ENCODE measurements at places on chromosomes 2 and 18.

GRCh38 chr2:17254421-17254820 lies 263.8 kb downstream of the RAD51AP2 start:
- DNase-seq, result no peak

GRCh38 chr18:36321658-36322407 lies 24.3 kb downstream of the FHOD3 start:
- no peak for DNase-seq

GRCh38 chr2:237672731-237673129 lies 45.3 kb downstream of the LRRFIP1 start:
- DNase-seq, result no peak

DNA sequence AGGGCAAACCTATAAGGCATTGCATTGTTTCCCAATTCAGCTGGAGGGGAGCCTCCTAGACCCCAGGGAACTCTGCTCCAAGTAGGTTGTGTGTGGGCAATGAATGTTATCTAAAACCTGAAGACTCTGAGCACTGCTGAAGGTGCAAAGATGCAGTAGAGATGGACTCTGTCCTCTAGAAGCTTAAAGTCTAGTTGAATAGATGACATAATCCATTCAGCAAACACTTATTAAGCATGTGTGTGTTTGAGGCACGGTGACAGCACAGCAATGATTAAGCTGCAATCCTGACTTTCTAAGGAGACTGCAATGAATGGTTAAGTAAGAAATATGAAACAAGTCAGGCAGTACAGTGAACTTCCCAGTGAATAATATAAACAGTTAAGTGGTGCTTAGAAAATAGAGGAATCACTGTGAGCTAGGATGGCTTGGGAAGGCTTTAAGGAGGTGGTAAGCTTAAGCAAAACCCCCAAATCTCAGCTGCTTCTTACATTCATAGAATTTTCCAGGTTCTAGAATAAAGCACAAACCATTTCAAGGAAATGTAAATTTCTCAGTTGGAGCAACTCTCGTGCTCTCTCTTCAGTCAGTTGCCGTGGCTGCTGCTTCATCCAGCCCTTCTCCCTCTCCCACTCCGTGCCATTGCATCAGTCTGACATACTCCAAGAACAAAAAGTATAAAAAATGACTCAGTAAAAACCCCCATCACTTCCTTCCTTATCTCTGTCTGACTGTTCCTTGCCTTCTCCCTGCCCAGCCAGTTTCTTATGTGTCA lies 19.1 kb downstream of the MXD1 start:
- no peak for DNase-seq

GRCh38 chr18:62751341-62751821 lies 36.0 kb downstream of the PHLPP1 start:
- DNase-seq, result no peak

GRCh38 chr2:62145478-62146100 lies 50.3 kb upstream of the B3GNT2 start:
- DNase-seq, result no peak

GRCh38 chr2:189633392-189633811 lies 27.9 kb upstream of the ASNSD1 start:
- no peak for DNase-seq

- DNase-seq, result no peak
Measured at GRCh38 chr2:55672630-55673029, 21.0 kb downstream of the PNPT1 start.

- no peak for DNase-seq
Measured at GRCh38 chr2:166653185-166653813, 159.2 kb upstream of the SCN7A start.

DNA sequence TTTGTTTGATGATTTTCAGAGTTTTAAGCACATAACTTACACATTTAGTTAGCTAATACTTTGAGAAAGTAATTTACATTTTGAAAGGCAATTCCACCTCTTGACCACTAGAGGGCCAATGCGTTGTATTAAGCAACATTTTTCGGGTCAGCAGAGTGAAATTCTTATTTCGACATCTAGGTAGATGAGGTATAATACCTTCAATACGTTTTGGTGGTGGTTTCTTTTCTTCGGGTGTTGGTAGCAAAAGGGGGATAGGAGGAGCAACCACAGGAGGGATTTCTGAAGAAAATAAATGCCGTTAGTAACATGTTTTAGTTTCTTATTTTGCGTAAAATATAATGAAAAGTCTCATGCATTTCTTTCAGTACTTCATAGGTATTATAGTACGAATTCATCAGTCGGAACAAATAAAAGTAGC lies 106.3 kb downstream of the TTN start:
- no peak for DNase-seq

DNA sequence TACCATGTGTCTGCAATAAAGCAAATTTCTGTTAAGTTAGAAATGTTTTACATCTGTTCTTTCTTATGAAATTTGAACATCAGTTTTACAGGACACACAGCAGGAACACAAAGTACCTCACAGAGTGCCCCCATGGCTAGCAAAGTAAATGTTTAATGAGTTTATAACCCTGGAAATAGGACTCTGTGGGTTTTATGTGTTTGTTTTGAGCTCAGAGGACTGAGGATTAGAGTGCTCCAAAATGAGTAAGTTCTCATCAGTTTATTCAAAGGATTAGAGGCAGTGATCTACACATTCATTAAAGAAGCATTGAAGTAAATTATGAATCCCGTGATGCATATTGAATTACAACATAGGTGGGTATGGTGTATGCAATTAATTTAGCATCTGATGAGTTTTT lies 281.8 kb downstream of the GULP1 start:
- no peak for DNase-seq

- no peak for DNase-seq
Measured at GRCh38 chr2:178333851-178334250, 117.1 kb downstream of the PRKRA start.

GRCh38 chr2:207987025-207987716 lies 38.2 kb downstream of the PLEKHM3 start:
- no peak for DNase-seq

GRCh38 chr2:64019083-64019974 lies at the start of gene VPS54:
VPS54 (minus strand) TSS chr2:64019428; CDS start chr2:63983999, 35,429 bp downstream.
- peak; percentile 22 for DNase-seq

- no peak for DNase-seq
Measured at GRCh38 chr18:48004577-48004976, 74.1 kb upstream of the SMAD2 start.

- no peak for DNase-seq
Measured at GRCh38 chr2:161039071-161039470, 121.2 kb upstream of the TANK start.

DNA sequence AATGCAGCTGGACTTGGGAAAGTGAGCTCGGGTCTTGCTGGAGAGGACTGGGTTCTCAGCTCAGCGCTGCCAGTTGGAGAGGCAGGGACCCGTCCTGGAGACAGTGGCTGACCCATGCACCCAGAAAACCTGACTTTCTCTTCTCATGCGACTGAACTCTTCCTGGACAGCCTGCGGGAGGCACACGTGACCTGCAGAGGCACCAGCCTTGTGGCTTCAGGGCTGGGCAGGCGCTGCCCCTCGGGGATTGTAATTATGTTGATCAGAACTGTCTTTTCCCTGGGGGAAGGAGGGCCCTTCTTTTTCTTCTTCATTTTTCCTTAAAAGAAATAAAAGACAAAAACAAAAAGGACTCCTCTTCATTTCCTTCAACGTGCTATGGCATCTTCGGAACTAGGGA lies 198.1 kb downstream of the VAPA start:
- DNase-seq, result no peak
